ENCODE measurements at places on chromosomes 2 and 18. TPM values are rescaled to one million over a fixed set of nuclear protein-coding genes. Genes with fewer than 3 reads are reported as not detected.

CYRIA gene
- total RNA-seq = 0.68 TPM

DNA sequence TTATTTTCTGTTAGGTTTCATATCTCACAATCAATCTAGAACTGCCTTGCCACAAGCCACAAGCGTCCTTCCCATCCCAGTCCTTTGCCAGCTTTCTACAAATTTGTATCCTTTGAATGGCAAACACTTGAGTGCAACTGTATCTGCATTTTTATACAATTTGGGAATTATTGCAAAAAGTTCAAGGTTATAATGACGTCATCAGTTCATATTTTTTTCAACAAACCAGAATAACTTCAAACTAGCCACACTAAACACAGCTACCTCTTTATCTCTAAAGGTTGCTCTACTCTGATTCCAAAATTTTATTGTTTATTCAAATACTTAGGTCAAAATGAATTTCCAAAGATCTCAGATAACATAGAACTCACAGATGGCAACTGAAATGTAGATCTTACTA lies 877.1 kb downstream of the TMEM182 start:
- DNase-seq = no peak

CXCR1 gene
- total RNA-seq = not detected

DNA sequence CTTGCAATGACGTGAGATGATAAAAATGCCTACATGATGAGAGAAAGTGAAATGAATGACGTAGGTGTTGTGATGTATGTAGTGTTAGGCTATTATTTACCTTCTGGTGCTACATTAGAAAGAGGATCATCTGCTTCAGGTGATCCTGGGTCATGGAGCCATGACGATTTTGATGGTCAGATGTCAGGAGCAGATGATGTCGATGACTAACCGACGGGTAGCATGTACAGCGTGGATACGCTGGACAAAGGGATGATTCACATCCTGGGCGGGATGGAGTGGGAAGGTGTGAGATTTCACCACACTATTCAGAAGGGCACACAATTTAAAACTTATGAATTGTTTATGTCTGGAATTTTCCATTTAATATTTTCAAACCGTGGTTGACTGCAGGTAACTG lies 43.5 kb upstream of the ACVR1C start:
- DNase-seq = no peak

- DNase-seq = no peak
Observed at GRCh38 chr2:102983786-102984185, 222.0 kb downstream of the TMEM182 start.

DNA sequence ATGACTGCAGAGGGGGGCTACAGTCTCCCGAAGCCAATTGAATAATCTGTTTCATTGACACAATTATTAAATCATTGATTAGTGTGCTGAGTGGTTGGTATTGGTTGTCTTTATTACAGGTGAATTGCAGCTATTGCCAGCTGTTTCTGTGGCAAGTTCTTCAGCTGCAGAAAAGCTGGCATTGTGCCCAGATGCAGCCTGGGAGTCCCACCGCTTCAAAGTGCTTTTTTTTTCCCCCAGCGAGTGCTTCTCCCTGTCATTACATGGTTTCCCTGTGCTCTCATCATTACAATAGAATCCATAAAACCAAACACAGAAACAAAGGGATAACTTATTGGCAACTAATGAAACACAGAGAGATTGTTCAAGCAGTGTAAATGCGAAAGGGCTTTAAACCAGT lies 164.7 kb downstream of the GRB14 start:
- no peak for DNase-seq

GRCh38 chr2:63051042-63051794 lies 588 bp downstream of the OTX1 start:
- DNase-seq = no peak

DNA sequence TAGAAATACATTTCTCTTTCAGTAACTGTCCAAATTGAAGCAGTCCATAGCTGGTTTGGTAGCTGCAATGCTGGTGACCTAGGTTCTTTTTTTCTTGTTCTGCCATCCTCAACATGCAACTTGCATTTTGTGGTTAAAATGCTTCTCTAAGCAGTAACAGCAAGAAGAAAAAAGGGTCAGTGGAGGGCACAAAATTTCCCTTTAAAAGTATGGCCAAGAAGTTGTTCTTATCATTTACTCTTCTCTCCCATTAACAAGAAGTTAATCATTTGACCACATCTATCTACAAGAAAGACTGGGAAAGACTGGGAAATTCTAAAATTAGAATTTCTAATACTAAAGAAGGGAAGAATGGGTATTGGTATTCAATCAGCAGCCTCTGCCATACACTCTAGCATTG lies 569.9 kb downstream of the CPS1 start:
- no peak for DNase-seq

DNA sequence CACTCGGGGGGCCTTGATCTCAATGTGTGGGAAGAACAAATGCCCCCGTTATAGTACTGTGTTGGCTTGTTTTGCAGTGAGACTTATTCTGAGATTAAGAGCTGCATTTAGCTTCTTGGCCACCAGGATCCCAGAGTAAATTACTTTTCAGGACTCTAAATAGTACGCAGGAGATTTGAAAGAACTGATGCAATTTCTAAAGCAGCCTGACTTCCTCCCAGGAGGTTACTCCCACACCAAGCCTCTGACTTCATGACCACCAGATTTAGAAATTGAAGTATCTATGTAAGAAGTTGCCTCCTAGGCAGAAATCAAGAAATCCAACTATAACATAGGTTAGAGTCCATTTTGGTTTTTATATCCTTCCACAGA lies 67.0 kb downstream of the FEZ2 start:
- no peak for DNase-seq

- DNase-seq = no peak
Observed at GRCh38 chr2:18276583-18277075, 283.8 kb downstream of the RDH14 start.

- DNase-seq = no peak
Observed at GRCh38 chr18:5464251-5464650, 79.5 kb downstream of the EPB41L3 start.

DNA sequence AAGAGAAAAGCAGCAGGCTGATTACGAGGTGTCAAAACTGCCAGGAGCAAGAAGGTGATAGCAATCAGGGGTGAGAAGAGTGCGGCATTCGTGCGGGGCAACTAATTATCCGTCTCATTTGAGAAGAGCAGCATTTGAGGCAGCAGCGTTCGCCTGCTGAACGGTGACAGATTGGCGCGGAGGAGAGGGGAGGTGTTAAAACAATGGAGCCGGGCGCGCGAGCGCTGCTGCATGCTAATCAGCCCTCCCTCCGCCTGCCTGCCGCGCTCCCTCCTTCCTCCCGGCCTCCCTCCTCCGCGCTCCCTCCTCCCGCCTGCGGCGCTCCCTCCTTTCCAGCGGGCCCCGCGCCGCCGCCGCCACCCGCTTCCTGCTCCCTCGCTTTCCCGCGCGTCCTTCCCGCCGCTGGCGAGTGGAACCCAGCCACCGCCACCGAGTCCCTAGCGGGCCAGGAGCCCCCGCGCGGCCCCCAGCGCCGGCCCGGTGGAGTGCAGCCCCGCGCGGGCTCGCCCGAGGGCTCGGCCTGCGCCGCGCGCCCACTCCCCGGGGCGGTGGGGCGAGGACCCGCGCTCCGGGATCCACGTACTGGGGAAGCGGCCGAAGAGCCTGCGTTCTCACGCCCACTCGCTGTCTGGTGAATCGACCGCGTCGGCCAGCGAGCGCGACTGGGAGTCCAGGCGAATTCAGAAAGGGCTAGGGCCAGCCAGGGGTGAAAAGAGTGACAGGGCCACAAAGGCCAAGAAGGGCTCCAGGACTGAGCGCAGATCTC lies 69.5 kb upstream of the PSMD14 start:
- DNase-seq = peak; percentile 40

DNA sequence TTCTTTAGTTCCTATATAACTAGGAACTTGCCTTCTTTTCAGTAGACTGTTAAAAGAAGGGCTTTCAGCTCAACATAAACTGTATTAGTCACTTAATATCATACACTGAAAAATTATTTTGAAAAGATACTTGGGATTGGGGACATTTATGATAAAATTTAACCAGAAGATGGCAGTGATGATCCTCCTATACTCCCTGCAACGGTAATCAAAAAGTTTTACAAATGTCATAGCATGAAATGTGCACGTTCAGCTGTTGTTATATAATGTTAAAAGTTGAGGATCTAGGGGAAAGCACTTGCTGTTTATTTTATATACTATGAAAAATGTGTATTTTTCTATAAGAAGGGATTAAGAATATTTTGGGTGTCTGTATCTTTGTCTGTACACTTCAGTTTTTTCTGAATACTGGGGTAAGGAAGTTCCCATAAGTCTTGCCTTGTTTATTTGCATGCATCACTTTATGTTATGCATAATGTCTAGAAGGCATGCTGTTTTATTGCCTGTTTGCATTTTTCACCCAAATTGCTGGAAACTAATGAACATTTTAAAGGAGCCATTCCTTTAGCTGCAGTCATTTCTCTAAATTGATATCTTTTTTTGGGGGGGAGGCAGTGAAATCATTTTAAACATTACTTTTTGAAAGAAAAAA lies 19.0 kb downstream of the DYNC1I2 start:
- no peak for DNase-seq

MC4R gene
- not detected for total RNA-seq

- no peak for DNase-seq
Observed at GRCh38 chr2:115412501-115412900, 970.1 kb downstream of the DPP10 start.

DNA sequence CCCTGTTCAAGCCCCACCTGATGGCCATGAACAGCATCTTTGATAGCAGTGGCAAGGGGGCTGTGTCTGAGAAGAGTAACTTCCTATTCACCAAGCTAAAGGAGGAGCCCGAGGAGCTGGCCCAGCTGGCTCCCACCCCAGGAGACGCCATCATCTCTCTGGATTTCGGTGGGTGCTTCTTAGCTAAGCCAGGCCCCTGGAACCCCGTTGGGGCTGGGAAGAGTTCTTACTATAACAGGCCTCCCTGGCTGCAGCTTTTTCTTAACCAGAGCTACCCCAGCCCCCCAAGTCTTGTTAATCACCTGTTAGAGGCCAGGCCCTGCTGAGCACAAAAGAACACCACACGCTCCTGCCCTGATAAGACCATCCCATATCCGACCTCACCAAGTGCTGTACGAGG lies 79.4 kb downstream of the EPAS1 start:
- DNase-seq = no peak

DNA sequence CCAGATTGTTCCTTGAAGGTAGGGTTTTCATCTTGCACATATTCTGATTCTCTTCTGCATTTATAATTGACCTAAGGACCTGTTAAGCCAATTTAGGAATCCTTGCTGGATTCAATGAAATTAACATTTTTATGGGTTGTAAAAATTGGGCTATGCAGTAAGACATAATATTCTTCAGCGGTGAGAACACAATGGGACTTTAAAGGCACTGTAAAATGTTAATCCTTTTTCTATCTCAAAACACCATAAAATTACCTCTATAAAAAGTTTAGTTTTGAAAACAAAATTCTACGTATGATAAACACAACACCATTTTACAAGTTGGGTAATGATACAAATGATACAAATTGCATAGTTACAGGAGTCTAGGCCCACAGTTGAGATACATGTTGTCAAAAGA lies 169.2 kb upstream of the DTNA start:
- no peak for DNase-seq
